Bladder microvascular endothelial cell (primary cell): ENCODE measurements at places on chromosomes 7 and 10. TPM values are rescaled to one million over a fixed set of nuclear protein-coding genes. Genes with fewer than 3 reads are reported as not detected.

The OPALIN gene
- total RNA-seq = not detected in 2 replicates

The FAM221A gene
- total RNA-seq = 4.2 and 8.6 TPM in 2 replicates

The IDI2 gene
- not detected in 2 replicates for total RNA-seq

The PTF1A gene
- total RNA-seq = not detected in 2 replicates

The ANAPC16 gene
- total RNA-seq = 26.9 and 48.4 TPM in 2 replicates

The NPSR1 gene
- not detected in 2 replicates for total RNA-seq

The IL6 gene
- 0.38 and 2.1 TPM in 2 replicates for total RNA-seq

The CYP3A7 gene
- total RNA-seq = not detected in 2 replicates

The LEP gene
- not detected in 2 replicates for total RNA-seq

The TSPAN33 gene
- total RNA-seq = under 0.01 TPM in 1 of 2 replicates, not detected in the other

The DCLRE1A gene
- 5.2 and 9.1 TPM in 2 replicates for total RNA-seq

The ZNF804B gene
- not detected in 2 replicates for total RNA-seq

The SPDYE16 gene
- total RNA-seq = under 0.01 and 0.13 TPM in 2 replicates

The CLRN3 gene
- total RNA-seq = 0.38 TPM in 1 of 2 replicates, not detected in the other

The UCN3 gene
- total RNA-seq = not detected in 2 replicates

The VSIR gene
- 25.6 and 34.9 TPM in 2 replicates for total RNA-seq

The NME8 gene
- total RNA-seq = not detected in 2 replicates

The GIMAP4 gene
- total RNA-seq = 131 and 293 TPM in 2 replicates

The ATOH7 gene
- not detected in 2 replicates for total RNA-seq

The BEND7 gene
- total RNA-seq = 10.0 and 21.2 TPM in 2 replicates

The PDZD7 gene
- total RNA-seq = 0.16 and 0.44 TPM in 2 replicates

The SH2D4B gene
- total RNA-seq = 0.06 and 0.16 TPM in 2 replicates

The TMEM120A gene
- 15.2 and 137 TPM in 2 replicates for total RNA-seq

The EPC1 gene
- 17.8 and 45.0 TPM in 2 replicates for total RNA-seq

The TCAF2 gene
- total RNA-seq = 3.9 and 6.5 TPM in 2 replicates

The TRIM4 gene
- 14.2 and 24.7 TPM in 2 replicates for total RNA-seq

The KIAA1217 gene
- 12.3 and 28.7 TPM in 2 replicates for total RNA-seq

The BTBD16 gene
- not detected in 2 replicates for total RNA-seq

The PGAM2 gene
- total RNA-seq = not detected in 2 replicates

The CACNB2 gene
- not detected in 2 replicates for total RNA-seq

The ENO4 gene
- total RNA-seq = not detected in 2 replicates

The TMEM184A gene
- 0.13 TPM in 1 of 2 replicates, not detected in the other for total RNA-seq

The CHAT gene
- not detected in 2 replicates for total RNA-seq

The AASS gene
- 23.3 and 37.9 TPM in 2 replicates for total RNA-seq

The WNT8B gene
- not detected in 2 replicates for total RNA-seq

The MACC1 gene
- not detected in 2 replicates for total RNA-seq

The ADIRF gene
- 16.2 and 28.5 TPM in 2 replicates for total RNA-seq

The UBE2D1 gene
- 5.5 and 12.3 TPM in 2 replicates for total RNA-seq

The SORCS1 gene
- not detected in 2 replicates for total RNA-seq

The JAKMIP3 gene
- 0.06 TPM in 1 of 2 replicates, not detected in the other for total RNA-seq

The RAB19 gene
- 1.1 TPM in 1 of 2 replicates, not detected in the other for total RNA-seq

The RPEL1 gene
- total RNA-seq = 0.06 TPM in 1 of 2 replicates, not detected in the other

The NPY4R gene
- not detected in 2 replicates for total RNA-seq

The SRRM3 gene
- total RNA-seq = 0.49 and 2.5 TPM in 2 replicates

The CCDC172 gene
- not detected in 2 replicates for total RNA-seq

The PRKAR2B gene
- total RNA-seq = 17.7 and 37.6 TPM in 2 replicates
